ENCODE measurements at places on chromosomes 6 and 20. TPM values are rescaled to one million over a fixed set of nuclear protein-coding genes. Genes with fewer than 3 reads are reported as not detected.

Gene FOXF2
- polyA plus RNA-seq = not detected

Gene PBOV1
- polyA plus RNA-seq = not detected

Gene MATN4
- polyA plus RNA-seq = not detected

DNA sequence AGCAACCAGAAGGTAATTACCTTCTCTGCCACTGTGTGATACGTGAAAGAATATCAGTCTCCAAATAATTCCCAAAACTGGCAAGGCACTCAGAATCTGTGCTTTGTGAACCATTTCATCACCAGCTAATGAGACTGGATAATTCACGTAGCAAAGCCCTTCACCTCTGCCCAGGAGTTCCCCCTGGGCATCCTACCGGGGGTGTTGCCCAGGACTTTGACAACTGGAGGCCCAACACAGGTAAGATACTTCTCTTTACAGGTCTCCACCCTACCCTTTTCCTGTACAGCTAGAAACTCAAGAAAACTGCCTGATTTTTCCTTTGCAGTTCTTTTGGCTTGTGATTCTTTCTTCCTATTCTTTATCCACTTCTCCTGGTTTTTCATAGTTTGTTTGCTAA lies 2.7 kb upstream of the CD24 start:
- DNase-seq = no peak

DNA sequence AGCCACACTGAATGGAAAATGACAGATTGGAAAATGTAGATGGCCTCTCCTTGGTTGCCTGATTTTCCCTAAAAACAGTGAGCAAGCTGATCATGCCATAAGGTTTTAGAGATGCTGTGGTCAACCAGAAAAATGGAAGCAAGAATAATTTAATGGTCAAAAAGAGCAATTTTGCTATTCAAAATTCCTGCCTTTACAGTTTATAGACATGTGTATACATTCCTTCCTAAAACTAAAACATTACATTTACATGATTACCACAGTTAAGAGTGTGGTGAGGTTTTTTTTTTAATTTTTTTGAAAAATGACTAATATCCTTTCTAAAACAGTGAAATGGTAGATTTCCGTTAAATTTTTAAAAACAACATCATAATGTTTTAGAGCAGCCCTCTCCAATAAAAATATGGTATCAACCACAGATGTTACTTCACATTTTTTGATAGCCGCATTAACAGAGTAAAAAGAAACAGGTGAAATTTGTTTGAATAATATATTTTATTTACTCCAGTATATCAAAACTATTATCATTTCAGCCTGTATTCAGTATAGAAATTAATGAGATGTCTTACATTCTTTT lies 407.0 kb upstream of the SOX4 start:
- DNase-seq = no peak

DNA sequence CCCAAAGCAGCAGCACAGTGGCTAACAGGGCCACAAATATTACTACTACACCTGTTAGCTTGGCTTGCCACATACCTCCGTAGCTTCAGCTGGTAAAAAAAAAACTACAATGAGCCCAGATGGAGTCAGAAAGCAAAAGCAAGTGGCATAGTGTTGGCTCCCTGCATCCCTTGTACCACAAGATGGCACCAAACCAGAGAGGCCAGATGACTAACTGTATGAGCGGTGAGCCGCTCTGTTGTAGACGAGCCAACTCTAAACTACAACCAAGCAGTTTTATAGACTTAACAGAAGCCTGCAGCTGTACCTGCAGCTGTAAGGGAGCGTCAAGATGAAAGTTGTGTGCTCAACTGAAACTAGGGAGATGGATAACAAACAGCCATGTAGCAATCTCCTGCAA lies 84.5 kb upstream of the MCHR2 start:
- no peak for DNase-seq

DNA sequence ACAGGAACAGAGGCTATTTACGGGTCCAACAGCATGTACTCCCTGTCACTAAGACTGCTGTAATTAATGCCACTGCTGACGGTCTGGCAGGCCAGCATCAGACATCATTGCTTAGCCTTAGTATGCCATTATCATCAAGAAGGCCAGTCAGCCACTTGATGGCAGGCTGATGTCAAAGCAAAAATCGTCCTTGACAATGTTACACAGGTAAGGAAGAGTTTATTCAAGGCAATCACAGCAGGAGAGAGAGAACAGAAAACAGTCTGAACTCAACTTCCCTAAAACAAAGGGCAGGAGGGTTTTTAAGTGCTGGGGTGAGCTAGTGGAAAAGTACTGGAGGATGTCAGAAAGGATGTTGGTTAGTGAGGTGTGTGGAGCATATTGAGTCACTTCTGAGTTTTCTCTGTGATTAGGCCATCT lies 25.1 kb downstream of the FKBP1C start:
- DNase-seq = no peak

GRCh38 chr20:4261333-4262284 lies 246.3 kb upstream of the RNF24 start:
- no peak for DNase-seq

- DNase-seq = no peak
These were observed 7.9 kb downstream of the SDCBP2 start for GRCh38 chr20:1320902-1321653.

GRCh38 chr6:159262586-159262985 lies 93.4 kb downstream of the FNDC1 start:
- no peak for DNase-seq

Data from muscle of arm (tissue), 14 donors.